Sigmoid colon (tissue), 7 donors: ENCODE measurements at places on chromosomes 13 and 19. TPM values are rescaled to one million over a fixed set of nuclear protein-coding genes. Genes with fewer than 3 reads are reported as not detected.

DNA sequence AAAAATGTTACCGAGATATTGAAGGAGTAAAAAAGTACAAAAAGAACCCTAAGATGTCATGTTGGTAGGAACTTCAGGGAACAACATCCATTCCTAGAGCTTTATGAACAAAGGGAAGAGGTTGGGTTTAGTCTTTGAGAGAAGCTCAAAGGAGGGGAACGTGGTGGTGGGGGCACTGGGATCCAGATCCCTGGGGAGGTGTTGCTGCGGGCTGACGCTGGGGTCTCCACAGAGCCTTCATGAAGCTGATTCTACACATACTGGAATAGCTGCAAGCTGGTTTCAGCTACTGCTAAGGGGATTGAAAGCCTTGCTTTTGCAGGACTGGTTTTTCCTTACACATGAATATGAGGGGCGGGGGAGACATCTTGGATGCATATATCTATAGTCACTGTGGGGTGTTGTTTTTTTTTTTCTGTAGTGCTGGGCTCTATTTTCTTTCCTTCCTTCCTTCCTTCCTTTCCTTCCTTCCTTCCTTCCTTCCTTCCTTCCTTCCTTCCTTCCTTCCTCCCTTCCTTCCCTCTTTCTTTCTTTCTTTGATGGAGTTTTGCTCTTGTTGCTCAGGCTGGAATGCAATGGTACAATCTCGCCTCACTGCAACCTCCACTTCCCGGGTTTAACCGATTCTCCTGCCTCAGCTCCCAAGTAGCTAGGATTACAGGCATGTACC is 6.5 kb upstream of the MZF1 start:
- H3K27ac ChIP-seq: peak overlapping the region; percentile 81
- peaks cover 48% of the 10 kb centered on the region for H3K4me1 ChIP-seq
- H3K4me3 ChIP-seq: no peak overlapping the region
- no peaks in the 10 kb centered on the region for H3K27me3 ChIP-seq
- no peak for DNase-seq

DNA sequence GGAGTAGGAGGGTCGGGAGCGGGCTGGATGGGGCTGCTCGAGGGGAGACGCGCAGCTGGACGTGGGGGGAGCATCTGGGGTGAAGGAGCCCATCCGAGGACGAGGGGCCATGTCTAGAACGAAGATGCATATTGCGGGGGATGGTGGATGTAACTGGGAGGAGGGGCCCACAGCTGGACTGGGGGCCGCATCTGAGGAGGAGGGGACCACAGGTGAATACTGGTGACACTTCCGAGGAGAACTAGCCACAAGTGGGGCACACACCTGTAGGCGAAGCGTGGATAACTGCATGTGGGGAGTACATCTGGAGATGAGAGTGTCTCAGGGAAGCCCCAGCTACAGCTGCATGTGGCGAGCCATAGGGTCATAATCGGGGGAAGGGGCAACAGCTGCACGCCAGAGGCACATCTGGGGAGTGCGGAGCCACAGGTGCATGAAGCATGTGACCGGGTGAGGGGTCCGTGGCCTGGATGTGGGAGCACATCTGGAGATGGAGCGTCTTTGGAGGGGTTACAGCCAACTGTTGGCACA is 402 bp downstream of the ZSWIM9 start:
- H3K4me1 ChIP-seq: peaks cover 22% of the 10 kb centered on the region
- no peaks in the 10 kb centered on the region for H3K27me3 ChIP-seq
- DNase-seq: no peak
- H3K27ac ChIP-seq: peak overlapping the region; percentile 96
- peak overlapping the region; percentile 70 for H3K4me3 ChIP-seq

Gene RYR1
- 2.8 TPM for total RNA-seq

DNA sequence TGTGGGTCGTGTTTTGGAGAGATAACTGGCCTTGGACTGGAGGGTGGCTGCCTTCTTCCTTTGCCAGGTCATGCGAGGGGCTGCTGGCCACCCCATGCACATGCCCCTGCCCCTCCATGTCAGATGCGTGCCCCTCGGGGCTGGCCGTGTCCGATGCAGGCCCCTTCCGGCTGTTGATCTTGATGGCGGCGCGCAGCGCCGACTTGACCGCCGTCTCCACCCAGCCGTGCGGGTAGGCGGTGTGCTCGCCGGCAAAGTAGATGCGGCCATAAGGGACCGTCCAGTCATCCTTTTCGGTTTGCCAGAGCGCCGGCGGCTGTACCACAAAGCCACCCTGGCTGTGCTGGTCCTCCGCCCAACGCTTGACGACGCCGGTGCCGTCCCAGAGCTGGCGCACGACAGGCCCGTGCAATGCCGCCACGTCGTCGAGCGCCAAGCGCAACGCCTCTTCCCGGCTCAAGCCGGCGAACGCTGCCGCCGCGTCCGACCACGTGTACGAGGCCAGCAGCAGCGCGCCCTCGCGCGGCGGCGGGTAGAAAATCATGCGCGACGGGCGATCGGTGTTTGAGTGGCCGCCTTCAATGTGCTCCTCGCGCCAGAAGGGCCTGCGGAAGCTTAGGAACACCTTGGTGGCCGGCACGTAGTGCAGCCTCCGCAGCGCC is 6.9 kb downstream of the IL4I1 start:
- H3K27me3 ChIP-seq: peaks cover 6% of the 10 kb centered on the region
- H3K27ac ChIP-seq: no peak overlapping the region
- H3K4me1 ChIP-seq: no peaks in the 10 kb centered on the region
- no peak for DNase-seq
- H3K4me3 ChIP-seq: peak overlapping the region; percentile 23

GRCh38 chr19:45346449-45346848 is 5.9 kb downstream of the KLC3 start:
- no peaks in the 10 kb centered on the region for H3K4me1 ChIP-seq
- DNase-seq: no peak
- H3K4me3 ChIP-seq: no peak overlapping the region
- no peaks in the 10 kb centered on the region for H3K36me3 ChIP-seq
- peaks cover 41% of the 10 kb centered on the region for H3K27me3 ChIP-seq

DNA sequence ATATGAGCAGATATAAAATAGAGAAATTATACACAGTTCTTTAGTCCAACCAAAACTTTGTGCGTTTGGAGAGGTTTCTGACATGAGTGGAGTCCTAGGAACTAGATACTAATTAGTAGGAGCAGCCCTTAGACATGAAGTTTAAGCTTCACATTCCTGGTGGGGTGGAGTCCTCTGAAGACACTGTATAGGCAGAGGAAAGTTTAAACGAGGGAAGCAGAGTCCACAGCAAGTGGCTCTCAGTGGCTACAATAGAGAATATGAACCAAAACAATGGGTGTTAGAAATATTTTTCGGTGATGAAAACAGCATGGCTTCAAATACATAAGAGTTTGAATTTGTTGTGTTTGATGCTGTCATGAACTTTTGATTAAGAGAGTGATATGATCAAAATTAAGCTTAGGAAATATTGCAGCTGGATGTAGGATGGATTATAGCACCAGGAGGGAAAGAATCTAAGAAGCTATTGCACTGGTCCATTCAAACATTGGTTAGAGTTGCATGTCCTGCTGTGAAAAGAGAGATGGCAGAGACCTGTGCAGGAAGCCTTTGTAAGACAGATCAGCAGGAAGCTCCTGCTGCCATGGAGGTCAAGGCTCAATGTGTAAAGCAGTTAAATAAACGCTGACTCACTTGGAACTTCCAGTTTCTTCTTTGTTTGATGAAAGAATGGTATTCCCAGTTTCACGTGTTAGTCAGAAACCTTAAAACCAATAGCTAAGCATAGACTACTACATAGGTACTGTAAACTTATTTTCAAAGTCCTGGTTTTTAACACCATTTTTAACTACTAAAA is 175.2 kb downstream of the TDRD3 start:
- no peaks in the 10 kb centered on the region for H3K27me3 ChIP-seq
- no peak for DNase-seq
- no peak overlapping the region for H3K4me3 ChIP-seq
- H3K36me3 ChIP-seq: peaks cover 11% of the 10 kb centered on the region
